ENCODE measurements at places on chromosomes 7 and 10.

DNA sequence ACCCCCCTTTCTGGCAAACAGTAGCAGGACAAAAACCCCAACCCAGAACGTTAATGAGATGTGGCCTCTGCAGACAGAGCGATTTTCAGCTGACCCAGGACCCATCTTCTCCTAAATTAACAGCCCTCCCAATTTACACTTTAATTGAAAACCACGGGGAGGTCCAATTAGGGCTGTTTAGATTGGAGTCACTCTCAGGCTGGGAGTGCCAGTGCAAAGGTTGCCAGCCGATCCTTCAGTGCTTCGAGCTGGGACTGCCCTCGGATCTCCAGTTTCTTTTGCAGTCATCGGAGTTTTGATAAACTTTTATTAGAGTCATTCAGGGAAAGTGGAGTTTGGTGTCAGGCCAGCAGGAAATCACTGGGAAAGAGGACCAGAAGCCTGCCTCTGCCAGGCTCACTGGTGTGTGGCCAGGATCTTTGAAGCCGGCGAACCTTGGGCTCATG, 108.0 kb downstream of the DOCK1 start:
- DNase-seq, result no peak

GRCh38 chr7:2886391-2886790, 42.3 kb upstream of the GNA12 start:
- DNase-seq, result no peak

DNA sequence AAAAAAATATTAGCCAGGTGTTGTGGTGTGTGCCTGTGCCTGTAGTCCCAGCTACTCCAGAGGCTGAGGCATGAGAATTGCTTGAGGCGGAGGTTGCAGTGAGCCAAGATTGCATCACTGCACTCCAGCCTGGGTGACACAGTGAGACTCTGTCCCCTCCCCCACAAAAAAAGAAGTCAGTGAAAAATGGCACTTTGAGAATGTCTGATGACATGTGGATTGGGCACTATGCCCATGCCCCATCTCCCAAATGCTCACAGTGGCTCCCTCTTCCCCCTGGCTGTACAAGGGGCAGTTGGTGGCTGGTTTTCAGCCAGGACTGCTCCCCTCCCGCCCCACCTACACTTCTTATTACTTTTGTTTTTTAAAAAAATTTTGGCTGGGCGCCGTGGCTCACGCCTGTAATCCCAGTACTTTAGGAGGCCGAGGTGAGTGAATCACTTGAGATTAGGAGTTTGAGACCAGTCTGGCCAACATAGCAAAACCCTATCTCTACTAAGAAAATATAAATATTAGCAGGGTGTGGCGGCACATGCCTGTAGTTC, 26.1 kb downstream of the IL15RA start:
- no peak for DNase-seq

DNA sequence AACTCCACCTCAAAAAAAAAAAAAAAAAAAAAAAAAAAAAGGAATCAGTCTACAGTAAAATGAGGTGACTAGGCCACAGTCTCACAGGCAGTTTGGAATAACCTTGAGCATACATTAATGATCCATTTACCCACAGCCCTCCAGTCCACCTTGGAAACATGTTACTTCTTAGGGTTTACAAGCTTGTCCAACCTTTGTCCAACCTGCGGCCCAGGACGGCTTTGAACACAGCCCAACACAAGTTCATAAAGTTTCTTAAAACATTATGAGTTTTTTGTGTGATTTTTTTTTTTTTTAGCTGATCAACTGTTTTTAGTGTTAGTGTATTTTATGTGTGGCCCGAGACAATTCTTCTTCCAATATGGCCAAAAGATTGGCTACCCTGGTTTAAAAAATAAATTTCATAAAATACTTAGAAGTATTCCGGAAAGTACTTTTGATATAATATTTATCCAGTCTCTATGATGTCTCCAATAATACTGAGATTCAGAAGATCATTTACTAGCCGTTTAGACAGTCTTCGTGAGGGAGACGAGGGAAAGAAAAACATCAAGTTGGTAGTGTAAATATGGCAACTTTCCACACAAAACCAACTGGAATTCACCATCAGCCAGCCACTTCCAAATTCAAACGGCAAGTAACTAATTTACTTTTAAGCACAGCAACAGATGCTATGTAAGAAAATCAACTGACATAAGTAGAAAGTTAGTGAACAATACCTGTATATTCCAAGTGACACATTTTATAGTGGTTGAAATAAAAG, 9.9 kb downstream of the BAZ1B start:
- DNase-seq, result no peak

DNA sequence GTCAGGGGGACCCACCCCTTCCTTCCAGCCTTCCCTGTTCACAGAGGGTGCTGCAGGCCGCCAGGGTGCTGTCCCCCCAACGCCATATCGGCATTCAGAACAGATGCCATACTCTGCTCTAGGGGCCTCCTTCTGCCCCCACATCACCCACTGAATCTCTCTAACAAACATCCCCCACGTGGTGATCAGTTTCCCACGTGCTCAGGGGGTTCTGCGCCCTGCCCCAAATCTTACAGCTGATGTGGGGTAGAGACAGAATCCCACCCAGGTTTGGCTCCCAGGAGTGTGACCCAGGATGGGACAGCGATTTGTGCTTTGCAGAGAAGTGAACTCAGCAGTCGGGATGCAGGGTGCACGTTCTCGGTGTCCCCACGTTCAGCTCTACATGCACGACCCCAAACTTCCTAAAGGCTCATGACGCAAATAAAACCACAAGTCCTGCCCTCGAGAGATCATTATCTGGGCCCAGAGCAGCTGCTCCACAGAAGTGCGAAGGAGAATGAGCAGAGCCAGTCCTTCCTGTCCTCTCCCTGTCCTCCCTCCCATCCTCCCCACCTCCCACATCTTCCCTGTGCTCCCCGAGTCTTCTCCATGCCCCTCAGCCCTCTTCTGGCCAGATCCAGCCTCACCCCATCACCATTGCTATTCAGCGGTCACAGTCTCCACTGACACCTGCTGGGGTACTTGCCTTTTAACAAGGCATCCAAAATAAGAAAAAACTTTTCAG, 423.4 kb downstream of the DNAJB6 start:
- DNase-seq, result no peak

GRCh38 chr7:143405173-143406001, 3.3 kb downstream of the EPHA1 start:
- DNase-seq, result no peak

DNA sequence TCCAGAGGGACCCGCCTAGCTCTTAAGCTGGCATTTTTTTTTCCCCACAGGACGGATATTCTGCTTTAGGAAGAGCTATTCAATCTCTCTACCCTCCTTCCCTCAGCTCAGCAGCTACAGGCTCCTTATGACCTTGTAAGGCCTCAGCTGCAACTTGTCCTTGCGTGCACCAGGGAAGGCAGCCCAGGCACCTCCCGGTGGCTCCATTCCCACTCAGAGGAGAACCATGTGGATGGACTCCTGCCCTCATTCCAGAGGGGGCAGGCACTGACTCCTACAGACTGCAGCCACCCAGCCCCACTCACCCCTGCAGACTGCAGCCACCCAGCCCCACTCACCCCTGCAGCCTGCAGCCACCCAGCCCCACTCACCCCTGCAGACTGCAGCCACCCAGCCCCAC, 73.7 kb downstream of the ITIH5 start:
- no peak for DNase-seq

- DNase-seq, result no peak
These were observed 56.2 kb downstream of the TACC2 start for GRCh38 chr10:122045212-122045611.

- no peak for DNase-seq
These were observed 140.3 kb upstream of the LAMB4 start for GRCh38 chr7:108270385-108271015.

DNA sequence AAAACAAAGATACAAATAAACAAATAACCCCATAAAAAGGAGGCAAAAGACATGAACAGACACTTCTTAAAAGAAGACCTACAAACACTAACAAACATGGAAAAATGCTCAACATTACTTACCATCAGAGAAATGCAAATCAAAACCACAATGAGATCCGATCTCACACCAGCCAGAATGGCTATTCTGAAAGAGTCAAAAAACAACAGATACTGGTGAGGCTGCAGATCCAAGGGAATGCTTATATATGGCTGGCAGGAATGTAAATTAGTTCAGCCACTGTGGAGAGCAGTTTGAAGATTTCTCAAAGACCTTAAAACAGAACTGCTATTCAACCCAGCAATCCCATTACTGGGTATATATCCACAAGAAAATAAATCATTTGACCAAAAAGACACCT, 80.4 kb upstream of the NRP1 start:
- DNase-seq, result no peak

DNA sequence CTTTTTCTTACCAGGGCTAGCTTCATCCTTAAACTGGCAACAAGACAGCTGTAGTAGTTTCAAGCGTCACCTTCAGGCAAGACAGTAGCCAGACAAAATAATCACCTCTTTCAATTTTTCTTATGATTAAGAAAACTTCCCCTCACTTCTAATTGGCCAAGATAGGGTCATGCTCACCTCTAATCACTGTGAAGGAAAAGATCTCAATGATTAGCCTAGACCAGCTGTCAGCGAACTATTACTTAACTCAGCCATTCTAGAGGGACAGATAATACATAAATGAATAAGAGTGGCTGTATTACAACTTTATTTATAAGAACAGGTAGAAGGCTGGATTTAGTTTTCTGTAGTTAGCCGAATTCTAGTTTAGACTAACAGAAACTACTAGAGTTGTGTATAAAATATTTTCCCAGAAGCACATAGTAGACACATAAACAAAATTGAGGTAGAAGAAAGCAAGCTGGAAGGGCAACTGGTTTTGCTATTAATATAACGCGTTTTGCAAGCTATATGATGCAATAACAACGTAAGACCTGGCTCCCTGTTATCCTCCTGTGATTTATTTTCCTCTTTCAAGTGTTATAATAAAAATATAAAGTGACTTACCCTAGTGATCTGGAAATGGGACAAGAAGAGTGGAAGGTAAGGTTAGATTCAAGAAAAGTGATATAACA, 64.3 kb downstream of the ELAPOR2 start:
- no peak for DNase-seq

- no peak for DNase-seq
These were observed 767.4 kb upstream of the GHITM start for GRCh38 chr10:83371696-83372490.

GRCh38 chr10:11782793-11783557, 40.2 kb upstream of the PROSER2 start:
- peak; percentile 81 for DNase-seq

DNA sequence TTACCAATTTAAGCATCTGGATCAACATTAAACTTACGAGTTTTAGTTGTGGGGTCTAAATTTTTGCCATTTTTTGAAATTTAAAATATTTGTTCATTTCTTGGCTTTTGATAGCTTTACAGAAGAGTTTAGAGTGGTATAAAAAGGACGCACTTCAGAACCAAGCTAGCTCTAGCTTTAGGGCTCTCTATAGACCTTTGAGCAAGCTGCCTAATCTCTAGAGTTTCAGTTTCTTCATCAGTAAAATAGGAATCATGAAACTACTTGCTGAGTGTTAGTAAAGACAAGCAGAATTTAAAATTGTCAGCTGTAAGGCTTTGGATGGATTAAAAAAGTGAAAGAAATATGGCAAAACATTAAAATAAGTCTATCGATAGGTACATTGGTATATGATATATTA, 266.5 kb downstream of the IPMK start:
- no peak for DNase-seq

DNA sequence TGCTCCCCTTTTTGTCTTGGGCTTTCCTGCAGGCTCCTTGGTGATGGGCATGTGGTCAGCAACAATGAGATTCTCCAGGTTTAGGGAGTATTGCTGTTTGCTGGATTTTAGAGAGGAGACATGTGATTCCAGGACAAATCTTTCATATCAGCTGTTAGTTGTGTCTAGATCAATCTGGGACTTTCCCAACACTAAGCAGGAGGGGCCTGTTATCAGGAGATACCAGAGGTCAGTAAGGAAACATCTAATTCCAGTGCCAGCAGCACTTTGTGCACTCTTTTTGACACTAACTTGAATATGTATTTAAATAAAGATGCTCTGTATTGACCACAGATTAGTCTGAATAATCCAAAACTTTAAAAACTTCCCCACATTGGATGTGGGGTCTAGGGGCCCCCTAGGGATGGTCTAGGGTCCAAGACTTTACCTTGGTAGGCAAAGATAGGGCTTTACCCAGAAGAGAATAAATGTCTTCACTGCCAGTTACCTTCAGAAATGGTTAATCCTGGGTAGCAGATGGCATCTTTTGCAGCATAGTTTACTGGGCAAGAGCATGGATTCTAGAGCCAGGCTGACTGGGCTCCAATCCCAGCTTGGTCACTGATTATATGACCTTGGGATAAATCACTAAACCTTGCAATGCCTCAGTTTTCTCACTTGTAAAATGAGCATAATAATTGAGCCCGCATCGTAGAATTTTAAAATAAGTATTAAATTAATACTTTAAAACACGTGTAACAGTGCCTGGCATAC, 6.4 kb upstream of the FIGNL1 start:
- no peak for DNase-seq

DNA sequence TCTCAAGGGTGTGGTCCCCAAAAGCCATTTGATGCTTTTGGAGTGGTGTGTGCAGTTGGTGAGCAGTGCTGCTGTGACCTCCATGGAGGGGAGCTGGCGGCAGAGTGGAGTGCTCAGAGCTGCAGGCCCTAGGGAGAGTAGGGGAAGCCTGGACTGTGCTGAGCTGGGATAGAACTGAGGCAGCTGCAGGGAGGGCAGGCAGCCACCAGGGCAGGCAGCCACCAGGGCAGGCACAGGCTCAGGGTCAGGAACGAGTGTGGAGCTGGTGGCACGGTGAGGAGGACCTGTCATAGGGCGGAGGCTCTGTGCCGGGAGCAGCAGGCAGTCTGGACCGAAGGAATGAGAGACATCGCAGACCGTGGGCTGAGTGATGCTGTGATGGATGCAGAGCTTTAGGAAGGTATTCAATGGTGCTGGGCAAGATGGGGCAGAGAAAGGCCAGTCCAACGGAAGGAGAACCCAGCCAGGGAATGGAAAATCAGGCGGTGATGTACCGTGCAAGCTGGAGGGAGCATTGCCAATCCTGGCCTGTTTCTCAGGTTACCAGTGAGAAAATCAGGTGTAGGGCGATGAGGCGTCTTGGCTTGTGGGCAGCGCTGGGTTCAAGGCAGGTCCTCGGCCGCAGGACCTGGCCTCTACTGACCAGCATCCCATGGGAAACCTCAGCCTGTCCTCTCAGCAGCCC, 152.6 kb downstream of the CAMK1D start:
- DNase-seq, result no peak

DNA sequence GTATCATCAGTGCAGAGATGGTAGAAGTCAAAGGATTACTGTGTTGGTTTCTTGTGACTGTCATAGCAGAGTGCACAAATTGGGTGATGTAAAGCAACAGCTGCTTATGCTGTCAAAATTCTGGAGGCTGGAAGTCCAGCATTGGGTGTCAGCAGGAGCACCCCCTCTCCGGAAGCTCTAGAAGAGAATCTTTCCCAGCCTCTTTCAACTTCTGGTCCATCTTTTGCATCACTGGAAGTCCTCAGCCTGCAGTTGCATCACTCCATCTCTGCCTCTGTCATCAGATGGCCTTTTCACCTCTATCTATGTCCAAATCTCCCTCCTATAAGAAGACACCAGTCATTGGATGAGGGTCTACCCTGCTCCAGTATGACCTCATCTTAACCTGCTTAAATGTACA, 35.8 kb upstream of the GALNTL5 start:
- DNase-seq, result no peak

Data from KG1 (cell line).